ENCODE measurements at places on chromosomes 5 and 9. TPM values are rescaled to one million over a fixed set of nuclear protein-coding genes. Genes with fewer than 3 reads are reported as not detected.

- no peak for DNase-seq
Measured at GRCh38 chr9:93458712-93459111, 5.3 kb upstream of the FAM120AOS start.

- no peak for DNase-seq
Measured at GRCh38 chr9:72817413-72817812, 135.4 kb downstream of the ALDH1A1 start.

DNA sequence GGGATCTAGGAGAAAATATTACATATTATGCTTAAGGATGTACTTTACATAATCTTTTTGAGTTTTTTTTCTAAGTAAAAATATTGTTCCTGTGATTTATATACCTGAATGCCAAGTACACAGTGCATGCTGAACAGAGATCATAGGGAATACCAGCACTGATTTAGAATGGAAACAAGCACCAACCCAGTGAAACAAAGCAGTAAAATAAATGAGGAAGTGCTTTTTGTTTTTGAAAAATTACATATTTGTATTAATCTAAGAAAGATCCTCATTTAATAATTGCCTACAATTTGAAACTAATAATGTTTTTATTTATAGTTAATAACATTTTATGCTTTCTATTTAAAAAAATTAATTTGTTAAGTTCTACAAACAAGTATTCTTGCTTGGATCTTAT, 18.0 kb downstream of the GARNL3 start:
- DNase-seq, result no peak

GRCh38 chr5:150181027-150181426, 8.8 kb upstream of the SLC6A7 start:
- no peak for DNase-seq

DNA sequence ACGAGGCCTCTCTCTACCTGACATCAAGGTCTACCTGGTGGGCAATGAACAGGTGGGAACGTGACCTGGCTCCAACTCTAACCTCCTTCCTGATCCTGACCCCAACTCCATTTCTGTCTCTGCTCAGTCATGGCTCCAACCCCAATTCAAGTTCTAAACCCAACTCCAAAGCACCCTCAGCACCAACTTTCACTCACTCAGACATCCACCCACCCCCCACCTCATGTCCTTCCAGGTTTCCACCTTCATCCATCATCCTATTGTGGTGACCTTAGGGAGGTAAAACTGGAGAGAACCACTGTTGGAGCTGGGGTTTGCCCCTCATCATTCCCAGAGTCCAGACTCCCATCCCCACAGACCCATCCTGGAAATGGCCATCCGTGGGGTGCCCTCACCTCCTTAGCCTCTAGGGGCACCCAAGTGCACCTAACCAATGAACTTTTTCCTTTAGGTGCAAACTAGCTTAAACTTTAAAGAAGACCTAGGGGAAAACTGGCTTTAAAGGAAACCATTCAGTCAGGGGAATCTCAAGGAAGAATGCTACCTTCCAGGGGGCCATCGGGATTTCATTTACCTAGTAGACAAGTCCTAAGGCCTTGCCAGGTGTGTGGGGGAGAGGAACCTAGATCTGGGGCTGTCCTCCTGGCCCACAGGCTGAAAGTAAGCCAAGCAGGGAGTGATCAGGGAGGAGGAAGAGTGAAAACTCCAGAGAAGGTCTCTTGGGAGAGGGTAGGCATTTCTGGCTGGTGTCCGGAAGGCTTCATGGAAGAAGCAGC, 11.3 kb downstream of the RGS14 start:
- DNase-seq, result no peak

DNA sequence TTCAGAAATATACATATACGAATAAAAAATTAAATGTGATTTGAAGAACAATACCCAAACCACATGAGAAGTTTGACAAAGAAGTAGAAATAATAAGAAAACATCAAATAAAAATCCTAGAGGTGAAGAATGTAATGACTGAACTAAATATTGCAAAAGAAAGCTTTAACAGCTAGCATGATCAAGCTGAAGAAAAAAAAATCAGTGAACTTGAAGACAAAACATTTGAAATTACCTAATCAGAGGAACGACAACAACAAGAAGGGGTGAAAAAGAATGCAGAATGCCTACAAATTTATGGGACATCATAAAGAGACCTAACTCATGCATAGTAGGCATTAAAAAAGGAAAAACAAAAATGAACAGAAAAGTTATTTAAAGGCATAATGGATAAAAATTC, 60.5 kb upstream of the SPEF2 start:
- DNase-seq, result no peak

GRCh38 chr5:154647114-154647760, 107.9 kb upstream of the LARP1 start:
- no peak for DNase-seq

DNA sequence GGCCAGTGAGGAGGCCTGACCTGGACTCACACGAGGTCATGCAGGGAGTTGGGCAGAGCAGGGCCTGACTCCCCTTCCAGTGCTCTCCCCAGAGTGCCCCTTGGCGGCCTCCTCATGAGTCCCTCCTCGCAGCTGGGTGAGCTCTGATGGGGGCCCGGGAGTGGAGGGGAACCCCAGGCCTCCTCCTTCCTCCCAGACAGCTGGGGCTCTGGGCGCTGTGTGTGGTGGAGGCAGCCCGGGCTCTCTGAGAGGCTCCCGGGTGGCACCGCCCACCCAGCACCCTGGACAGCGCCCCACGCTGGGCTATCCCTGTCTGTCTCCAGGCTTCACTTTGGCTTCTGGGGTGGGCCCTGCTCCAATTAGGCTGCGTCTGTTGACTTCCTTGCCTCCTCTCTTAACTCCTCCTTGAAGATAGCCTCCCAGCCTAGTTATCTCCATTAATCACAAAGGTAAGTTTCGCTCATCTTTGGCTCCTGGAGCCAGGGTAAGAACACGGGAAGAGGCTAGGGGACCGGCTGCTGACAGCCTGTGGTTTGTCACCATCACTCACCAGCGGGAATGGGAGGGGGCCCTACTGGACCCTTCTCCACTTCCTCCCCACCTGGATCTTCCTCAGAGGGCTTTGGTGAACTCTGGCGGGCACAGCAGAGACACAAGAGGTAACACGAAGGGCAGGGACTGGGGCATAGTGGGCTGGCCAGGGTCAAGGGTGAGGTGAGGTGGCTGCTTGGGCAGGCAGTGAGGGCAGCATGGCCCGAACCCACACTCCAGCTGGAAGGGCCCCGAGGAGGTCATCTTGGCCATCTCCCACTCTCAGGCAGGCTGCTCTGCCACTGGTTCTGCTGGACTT, 13.1 kb downstream of the PSD2 start:
- DNase-seq, result no peak

- DNase-seq, result no peak
Measured at GRCh38 chr5:123116058-123116457, 27.0 kb downstream of the PRDM6 start.

GRCh38 chr5:19885040-19885824, 102.8 kb downstream of the CDH18 start:
- DNase-seq, result peak; percentile 10

DNA sequence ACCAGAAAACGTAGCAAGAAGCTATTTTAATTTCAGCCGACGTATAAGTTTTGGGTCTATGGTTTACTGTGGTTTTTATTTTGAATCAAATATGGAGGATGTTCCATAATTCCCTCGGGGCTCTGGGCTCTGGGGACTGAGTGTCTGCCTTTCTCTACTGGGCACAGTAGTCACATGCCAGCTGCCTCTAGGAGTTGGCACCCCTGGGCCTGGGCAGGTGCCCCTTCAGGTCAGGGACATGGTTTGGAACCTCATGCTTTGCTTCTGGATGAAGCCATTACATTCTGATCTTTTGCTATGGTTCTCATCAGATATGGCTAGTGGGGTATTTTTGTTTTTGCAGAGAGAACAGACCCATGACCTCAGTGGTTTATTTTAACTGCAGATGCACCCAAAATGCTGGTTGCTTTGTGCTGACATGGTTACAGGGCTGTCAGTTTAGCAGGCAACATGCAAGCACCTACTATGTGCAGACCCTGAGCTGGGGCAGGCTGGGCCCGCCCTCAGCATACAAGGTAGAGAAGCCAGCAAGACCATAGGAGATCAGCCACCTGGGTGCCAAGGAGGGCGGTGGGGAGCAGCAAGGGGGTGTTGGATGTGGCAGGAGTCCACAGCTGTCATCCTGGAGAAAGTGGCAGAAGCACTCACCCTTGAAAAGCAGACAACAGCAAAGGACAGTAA, 54.5 kb upstream of the PSD2 start:
- DNase-seq, result no peak

DNA sequence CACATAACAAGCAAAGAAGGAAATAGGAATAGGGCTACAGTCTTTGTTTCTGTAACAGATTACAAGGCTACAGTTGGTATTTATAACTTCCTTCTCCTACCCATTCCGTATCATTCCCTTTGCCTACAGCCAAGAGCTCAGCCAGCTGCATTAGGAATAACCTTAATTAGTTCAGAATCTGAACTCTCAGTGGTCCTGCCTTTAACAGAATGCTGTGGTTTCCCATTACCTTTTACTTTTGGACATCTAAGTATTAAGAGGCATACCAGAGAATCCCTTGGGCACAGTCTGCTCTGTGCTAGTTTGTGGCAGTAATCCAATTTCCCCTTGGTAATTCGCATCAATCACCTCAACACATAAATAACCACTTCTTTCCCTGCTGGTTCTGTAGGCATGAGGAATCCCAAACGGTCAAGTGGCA, 44.2 kb downstream of the PKD2L2 start:
- DNase-seq, result no peak

DNA sequence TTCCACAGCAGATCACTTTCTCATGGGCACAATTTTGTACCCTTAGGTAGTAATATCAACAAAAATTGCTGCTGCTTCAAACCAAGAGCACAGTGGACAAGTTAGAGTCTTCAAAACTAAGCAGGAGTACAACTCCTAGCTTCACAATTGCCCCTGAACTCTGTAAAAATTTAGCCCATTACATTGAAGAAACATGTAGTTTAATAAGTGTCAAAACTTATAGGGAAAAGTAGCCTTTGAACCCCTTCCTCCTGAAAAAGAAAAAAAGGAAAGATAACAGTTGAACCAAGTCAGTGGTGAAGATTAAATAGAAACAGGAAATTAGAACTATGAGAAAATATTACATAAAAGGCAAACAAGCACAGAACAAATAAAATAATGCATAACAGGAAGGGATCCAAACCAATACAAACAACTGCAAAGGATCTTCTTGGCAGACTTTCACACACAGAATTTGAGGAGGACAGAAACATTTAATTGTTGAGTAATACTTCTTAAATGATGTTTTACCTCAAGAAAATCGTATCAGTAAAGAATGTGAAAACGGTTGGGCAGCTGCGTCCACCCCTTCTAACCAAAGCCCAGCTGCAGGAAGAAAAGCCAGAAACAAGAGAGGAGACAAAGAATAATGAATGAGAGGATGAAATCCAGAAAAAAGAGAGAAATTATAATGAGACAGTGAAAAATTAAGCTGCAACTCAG, 636.0 kb downstream of the NR2F1-AS1 start:
- DNase-seq, result peak; percentile 38

DNA sequence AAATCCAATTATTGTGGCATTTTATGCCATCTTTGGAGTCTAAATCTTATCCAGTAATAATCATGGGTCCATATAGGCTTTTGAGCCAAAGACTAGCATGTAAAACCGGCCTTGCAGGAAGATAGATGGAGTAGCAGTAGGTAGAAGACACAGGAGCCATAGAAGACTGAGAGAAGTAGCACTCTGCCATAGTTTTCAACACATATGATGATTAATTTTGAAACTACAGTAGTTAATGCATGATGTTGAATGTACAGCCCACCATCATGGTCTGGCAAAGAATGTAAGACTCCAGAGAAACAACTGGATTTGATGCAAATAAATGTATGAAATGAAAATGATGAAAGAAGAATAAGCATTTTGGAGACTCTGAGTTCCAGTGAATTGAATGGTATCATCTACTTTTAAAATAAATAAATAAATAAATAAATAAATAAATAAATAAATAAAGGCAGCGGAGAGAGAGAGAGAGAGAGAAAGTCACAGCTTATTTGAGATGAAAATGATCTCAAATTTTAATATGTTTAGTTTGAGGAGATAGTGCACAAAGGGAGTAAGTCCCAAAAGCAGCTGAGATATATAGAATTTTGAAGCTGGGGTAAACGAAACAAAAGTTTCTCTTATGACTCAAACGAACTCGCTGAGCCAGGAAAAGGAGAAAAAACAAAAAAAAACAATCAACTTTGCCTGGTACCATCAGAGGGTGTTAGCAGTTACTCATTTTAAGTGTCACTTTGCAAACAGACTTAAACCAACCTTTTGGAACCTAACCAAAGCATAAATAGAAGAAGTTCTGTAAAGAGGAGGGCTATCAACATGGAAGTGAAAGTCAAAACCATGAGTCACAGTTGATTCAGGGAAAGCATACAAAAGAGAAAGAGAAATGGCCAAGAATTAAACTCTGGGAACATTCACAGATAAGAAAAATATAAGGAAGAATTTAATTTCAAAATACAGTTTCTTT, 388.7 kb downstream of the CETN3 start:
- no peak for DNase-seq

- DNase-seq, result no peak
Measured at GRCh38 chr5:1817261-1818043, 16.2 kb downstream of the NDUFS6 start.

DNA sequence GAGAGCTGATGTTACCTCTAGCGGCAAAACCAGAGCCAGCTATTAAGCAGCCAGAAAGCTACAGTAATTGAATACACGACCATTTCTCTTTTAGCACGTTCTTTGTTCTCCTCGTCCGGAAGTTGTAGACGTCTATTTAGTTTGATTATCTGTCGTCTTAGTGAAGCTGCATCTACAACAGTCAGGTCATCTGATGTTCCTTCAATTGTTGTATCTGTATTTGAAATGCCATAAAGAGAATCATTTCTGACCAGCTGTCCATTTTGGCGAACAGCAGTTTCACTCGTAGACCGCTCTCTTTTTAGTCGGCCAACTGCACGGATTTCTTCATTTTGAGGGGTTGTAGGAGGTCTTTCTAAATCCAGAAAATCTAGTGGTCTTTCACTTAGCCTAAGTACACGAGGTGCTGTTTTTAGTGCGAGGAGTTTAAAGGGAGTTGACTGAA, 12.6 kb downstream of the PDE6A start:
- DNase-seq, result no peak

- no peak for DNase-seq
Measured at GRCh38 chr5:15703901-15704300, 203.9 kb downstream of the FBXL7 start.

DNA sequence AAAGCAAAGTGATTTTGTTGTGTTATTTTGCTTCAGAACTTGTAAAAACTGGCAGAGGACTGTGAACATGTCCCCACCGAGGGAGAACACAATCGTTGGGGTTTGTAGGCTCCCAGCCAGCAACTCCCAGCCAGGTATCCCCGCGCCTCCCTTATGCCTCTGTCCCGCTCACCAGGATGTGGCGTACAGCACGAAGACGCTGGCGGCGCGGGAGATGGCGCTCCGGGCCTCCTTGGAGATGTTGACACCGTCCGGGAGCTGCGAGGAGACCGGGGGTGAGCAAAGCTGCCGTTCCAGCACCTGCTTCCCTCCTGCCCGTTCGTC, 630 bp downstream of the POLE3 start:
- no peak for DNase-seq

Gene OBP2B
- not detected for total RNA-seq

Gene CCL21
- total RNA-seq, result not detected

Gene OTULINL
- total RNA-seq, result 19.9 TPM

Gene PCDHA1
- 4.5 TPM for total RNA-seq

Gene KIAA0825
- total RNA-seq, result 20.9 TPM

Gene SPINK1
- total RNA-seq, result not detected
